ENCODE measurements at places on chromosomes 7 and 10. TPM values are rescaled to one million over a fixed set of nuclear protein-coding genes. Genes with fewer than 3 reads are reported as not detected.

The TMEM236 gene
- 0.07 TPM for total RNA-seq

The ZNF273 gene
- 6.6 TPM for total RNA-seq

The SORBS1 gene
- 3.4 TPM for total RNA-seq

The PPP1R9A gene
- 13.5 TPM for total RNA-seq

The FAM25G gene
- not detected for total RNA-seq

The VAX1 gene
- total RNA-seq: not detected

The IFIT1B gene
- not detected for total RNA-seq

The DGKI gene
- 0.15 TPM for total RNA-seq

The CAMK2B gene
- total RNA-seq: 0.34 TPM

The ARHGAP12 gene
- total RNA-seq: 80.3 TPM

The LDB3 gene
- 0.20 TPM for total RNA-seq

GRCh38 chr10:63164166-63164623, 31.1 kb downstream of the NRBF2 start:
- DNase-seq: no peak

- DNase-seq: no peak
These were observed 109.5 kb upstream of the CARD11 start for GRCh38 chr7:3153118-3153517.

DNA sequence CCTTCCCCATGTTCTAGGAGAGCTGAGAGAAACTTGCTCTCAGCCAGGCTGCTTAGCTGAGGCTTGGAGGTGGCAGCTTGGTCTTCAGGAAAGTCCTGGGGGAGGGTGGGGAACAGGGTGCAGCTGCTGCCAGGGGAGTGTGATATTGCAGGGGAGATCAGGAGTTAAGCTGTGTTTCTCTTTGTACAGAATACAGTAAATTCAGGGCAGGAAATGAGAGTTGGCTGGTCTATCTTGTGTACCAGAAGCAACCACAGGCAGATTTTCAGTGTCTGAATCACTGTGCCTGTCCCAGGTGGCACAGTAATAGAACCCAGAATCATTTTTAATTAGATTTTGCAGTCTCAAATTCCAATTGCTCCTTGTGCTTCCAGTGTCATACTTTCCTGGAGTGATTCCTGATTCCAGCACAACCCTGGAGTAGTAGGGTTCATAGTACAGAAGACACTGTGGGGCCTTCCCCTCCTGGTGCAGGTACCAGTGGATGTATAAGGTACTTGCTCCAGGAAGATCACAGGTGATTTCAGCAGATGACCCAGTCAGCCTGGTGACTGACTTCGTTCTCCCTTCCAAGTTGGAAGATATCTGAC, 94.0 kb upstream of the TARP start:
- no peak for DNase-seq

- no peak for DNase-seq
These were observed 239.7 kb upstream of the MYO3A start for GRCh38 chr10:25694206-25694933.

GRCh38 chr7:39969431-39969830, 19.4 kb downstream of the CDK13 start:
- DNase-seq: no peak

DNA sequence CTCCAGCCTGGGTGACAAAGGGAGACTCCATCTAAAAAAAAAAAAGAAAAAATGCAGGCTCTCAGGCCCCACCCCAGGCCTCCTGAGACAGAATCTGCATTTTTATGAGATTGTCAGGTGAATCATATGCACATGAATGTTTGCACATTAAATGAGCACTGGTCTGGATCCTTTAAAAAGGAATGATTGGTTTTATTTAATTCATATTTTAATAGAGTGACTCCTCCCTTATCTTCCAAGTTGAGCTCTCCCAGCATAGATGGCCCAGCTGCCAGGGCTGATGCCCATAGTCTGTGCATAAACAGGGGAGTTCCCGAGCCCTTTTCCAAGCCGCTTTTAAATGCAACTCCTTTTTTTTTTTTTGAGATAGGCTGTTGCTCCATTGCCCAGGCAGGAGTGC, 28.5 kb downstream of the CUX1 start:
- no peak for DNase-seq

DNA sequence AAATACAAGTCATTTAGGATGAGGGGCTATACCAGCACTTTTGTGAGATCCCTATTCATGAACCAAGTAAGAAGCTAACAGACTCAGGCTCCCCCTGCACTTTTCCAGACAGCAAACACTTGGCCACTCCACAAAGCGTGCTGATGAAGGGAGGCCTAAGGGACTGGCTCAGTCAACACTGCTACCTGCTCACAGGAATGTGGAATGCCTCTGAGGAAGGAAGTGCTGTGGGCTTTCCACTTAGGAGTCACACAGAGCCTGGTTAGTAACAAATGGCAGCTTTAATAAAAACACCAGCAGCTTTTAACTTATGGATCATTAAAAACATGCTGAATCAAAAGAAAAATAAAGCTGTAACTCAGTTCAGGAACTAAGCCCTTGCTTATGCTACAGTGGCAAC, 15.0 kb downstream of the UROS start:
- DNase-seq: no peak

GRCh38 chr10:37854626-37855025, 2.8 kb downstream of the ZNF248 start:
- DNase-seq: no peak

DNA sequence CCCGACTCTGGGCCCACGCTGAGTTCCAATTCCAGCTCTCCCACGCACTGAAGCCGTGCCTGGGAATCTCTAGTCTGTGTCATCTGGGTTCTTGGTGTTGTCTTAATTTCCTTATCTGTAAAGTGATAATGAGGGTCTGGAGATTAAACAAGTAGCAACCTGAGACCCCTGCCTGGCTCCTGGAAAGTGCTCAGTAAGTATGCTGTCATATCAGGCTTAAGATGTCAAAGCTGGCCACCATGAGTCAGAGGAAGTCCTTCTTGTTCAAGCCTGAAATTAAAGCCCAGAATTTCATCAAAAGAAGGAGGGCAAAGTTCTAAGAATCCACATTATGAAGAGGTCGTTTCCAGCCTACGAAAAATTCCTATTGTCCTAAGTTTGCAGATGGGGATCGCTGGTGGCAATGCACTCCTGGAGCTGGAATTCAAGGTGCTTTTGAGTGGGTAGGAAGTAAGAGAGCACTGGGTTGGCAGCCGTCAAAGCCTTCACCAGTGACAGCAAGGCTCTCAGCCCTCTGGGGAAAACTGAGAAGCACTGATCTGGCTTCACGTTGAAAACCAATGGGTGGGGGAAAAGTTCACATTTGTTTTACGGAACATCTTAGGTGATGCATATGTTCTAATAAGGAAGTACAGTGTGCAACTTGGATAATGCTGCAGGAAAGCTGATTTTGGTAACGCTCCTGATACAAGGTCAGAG, 50.3 kb upstream of the NCAPG2 start:
- DNase-seq: no peak

DNA sequence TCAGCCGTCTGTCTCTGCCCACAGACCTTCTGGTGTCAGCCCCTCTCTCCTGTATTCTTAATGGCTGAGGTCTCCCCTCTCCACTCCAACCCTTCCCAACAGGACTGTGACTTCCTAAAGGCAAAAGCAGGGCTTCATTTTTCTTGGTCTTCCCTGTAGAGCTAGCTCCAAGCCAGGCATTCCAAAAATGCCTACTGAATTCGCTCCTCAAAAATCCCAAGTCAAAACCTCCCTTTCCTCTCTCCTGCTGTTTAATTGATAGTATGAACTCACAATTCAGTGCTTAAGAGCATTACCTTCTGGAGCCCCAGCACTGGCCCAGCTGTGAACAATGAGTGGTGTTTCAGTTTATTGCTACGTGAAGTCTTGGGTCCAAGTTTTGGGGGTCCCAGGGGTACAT, 628.4 kb downstream of the PARD3 start:
- DNase-seq: no peak

- no peak for DNase-seq
These were observed 43.3 kb downstream of the SGCE start for GRCh38 chr7:94612661-94613060.

- DNase-seq: no peak
These were observed 23.7 kb upstream of the ITGB1 start for GRCh38 chr10:32981760-32982159.

DNA sequence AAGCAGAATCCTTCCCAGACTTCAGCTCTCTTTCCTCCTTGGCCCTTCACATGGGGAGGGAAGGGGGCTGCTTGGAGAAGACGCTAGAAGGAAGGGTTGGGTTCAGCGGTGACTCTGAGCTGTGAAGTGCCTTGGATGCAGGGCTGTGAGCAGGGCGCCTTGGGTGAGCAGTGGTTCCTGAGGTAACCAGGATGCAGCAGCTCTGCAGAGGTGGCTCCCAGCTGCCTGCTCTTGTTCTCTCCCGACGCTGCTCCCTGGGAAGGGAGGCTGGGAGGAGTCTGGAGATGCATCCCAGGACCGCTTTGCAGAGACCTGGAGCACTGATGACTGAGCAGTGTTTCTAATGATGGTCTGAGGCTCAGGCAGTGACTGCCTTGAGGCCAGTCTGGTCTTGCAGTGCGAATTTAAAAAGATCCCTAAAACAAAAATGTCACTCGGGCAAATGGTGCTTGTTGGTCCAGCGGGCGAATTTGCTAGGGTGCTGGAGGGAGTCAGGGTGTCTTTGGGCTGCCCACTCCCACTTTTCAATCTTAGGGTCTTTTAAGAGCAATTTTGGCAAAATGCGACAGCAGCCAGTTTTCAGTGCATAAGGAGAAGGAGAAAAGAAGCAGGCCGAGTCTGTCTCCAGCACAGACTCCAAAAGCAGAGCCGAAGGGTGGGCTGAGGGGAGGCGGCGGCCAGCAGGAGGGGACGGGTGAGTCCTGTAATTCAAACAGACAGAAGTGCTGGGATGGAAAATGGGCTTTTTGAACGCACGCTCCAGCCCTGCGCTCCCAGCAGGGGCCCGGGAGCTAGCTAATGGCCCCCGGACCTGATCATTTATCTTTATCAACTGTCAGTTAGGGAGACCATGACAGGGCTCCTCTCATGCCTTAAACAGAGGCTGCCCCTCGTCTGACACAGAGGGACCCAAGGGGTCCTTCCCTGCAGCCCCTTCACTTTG, 191.2 kb upstream of the SHH start:
- DNase-seq: no peak

DNA sequence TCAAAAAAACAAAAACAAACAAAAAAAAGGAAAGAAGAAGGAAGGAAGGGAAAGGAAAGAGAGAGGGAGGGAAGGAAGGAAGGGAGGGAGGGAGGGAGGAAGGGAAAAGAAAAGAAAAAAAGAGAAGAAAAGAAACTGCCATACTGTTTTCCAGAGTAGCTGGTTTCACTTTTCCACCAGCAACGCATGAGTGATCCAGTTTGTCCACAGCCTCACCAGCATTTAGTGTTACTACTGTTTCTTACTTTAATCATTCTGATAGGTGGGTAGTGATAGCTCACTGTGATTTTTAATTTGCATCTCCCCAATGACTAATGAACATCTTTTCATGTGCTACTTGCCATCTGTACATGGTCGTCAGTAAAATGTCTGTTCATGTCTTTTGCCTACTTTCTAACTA, 9.6 kb downstream of the GSTK1 start:
- DNase-seq: no peak

- no peak for DNase-seq
These were observed 231.3 kb downstream of the WDR37 start for GRCh38 chr10:1287487-1287886.

- DNase-seq: no peak
These were observed 53.1 kb upstream of the GTF2IRD1 start for GRCh38 chr7:74400420-74401136.

- peak; percentile 41 for DNase-seq
These were observed 1.7 kb upstream of the CTNNA3 start for GRCh38 chr10:67697724-67698131.

DNA sequence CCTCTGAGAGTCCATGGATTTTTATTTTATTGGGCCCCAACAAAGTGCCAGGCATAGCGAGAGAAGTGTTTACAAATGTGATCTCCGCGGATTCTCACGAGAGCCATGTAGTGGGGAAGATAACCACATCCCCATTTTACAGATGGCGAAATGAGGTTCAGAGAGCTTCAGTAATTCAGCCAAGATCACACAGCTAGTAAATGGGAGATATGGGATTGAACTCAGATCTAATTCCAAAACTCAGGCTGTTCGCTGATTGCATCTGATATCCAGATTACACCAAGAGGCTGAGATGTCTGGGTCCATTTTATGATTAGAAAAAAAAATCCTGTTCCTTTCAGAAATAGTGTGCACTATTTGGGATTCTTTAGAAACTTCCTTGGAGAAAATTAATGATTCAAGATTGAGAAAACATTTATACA, 1.3 kb downstream of the FAS start:
- DNase-seq: no peak

DNA sequence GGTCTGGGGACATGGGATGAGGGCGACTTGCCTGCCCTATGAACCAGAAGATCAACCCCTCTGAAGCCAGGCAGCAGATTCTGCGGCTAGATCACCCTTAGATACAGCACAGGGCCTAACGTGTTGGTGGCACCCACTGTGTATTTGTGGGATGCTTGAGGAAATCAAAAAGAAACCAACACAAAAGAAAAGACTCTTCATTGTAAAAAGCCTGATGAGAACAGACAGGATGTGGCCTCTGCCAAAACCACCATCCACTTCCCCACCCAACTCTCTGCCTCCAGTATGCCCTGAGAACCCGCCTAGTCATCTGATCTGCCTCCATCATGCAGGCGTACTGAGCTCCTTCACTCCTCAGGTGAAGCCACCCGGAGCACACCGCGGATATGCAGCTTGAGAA, 97.2 kb upstream of the INSYN2A start:
- DNase-seq: no peak
